ENCODE measurements at places on chromosomes 5 and 9.

- no peak for DNase-seq
These were observed 509.3 kb upstream of the NUDT12 start for GRCh38 chr5:104071887-104072286.

GRCh38 chr5:22250528-22250927 is 602.6 kb downstream of the CDH12 start:
- no peak for DNase-seq

GRCh38 chr9:137095664-137096517 is 9.1 kb downstream of the MAN1B1 start:
- no peak for DNase-seq

GRCh38 chr5:117245130-117245529 is 670.5 kb upstream of the SEMA6A start:
- no peak for DNase-seq

DNA sequence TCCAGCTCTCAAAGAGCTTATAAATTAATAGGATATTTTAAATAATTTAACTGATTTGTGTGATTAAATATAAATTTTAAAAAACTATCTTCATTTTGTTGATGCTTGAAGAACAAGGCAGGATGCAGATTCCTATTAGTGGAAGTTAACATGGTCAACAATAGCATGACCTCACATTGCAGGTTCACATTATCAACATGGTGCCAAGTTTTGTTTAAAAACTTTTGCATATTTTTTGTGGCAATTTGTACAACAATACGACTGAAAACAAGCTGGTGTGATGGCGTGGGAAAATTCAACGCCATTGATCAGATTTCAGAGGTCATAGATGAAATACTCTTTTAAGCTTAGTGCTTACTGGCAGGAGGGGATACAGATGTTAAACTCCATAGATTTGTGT is 114.1 kb upstream of the MYO10 start:
- DNase-seq: no peak

DNA sequence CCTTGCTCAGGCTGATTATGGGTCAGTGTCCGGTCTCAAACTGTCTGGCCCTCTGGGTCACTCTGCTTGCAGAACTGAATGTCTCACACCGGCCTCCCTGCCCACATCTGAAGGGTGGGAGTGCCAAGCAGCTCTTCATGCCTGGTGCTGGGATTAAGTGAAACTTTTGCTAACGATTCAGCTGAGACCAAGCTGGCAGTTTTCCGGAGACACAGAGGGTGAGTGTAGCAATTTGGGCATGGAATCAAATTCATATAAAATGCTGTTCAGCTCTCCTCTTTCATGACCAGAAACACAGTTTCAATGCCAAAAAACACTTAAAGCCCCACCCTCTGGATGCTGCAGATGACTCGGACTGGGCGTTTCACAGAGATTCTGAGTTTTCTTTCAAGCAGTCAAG is 207.5 kb downstream of the NXNL2 start:
- no peak for DNase-seq

GRCh38 chr5:117195076-117195475 is 620.5 kb upstream of the SEMA6A start:
- DNase-seq: no peak

DNA sequence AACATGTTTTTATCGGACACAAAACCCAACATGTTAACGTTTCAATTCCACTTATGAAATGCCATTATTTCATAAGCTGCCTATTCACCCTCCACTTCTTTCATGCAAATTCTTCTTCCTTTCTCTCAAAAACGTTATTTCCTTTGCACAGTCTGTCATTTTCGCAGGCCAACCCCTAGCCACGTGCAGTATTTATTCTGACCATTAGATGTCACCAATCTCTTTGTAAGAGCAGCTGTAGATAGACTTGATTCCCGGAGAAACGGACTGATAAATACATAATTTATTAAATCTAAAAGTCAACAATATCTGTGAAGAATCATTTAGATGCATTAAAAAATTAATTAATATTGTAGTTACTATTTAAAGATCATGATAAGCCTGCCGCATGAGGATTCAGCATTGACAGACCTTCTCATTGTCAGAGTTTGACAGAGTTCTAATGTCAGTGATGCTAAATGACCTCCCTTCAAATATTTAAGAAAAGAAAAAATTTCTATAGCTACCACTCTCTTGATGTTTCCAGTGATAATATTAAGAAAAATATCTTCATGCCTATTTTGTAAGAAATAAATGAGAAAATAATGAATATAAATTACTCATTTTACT is 933.6 kb downstream of the CDH12 start:
- no peak for DNase-seq

GRCh38 chr9:136328011-136328621 is 777 bp downstream of the GPSM1 start:
- no peak for DNase-seq

DNA sequence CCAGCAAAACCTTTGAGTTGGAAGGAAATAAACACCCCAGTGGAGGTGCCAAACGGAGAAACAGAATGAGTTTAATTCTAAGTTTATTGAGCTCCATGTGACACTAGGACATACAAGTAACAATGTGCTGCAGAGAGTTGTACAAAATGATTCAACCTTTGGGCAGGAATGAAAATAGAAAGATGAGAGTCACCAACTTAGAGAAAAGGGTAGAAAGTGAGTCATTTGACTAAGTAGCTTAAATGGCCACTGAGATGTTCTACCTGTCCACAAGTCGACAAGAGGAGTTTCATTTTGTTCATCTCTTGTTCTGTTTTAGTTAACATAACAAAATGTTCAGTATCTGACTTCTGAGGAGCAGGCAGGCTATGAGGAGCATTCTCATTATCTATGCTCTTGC is 284.7 kb downstream of the NR2F1-AS1 start:
- DNase-seq: no peak

GRCh38 chr5:137192293-137192743 is 306.8 kb downstream of the SPOCK1 start:
- no peak for DNase-seq

DNA sequence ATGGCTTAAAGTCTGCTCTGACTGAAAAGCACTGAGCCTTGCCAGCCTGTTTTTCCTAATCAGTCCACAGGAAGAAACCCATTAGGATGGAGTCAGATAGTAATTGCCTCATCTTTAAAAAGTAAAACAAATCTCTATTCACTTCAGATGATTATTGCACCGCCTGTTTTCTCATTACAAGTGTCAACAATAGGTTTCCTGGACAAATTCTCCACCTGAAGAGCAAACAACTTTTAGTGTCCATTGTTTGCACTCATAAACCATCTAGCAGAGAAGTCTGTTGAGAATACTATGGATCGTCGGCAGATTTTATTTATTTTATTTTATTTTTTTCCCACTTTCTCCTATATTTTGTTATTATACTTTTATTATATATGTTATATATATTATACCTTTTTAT is 20.3 kb downstream of the C5orf63 start:
- no peak for DNase-seq

DNA sequence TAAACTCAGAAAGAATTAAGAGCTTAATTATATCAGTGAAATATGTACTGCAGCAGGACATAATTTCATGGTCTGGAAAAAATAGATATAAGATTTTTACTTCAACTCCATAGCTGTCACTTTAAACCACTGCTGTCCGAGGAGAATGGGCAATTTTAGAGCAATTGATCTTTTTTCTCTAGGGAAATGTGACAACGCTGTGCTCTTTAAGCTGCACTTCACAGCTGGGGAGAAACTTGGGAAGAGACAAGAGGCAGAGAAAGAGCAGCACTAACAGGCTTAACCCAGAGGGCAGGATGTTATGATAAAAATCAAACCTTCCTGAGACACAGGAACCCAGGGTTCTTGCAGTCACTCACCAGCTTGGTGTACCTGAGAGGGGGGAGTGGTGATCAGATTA is 92.0 kb downstream of the SPOCK1 start:
- DNase-seq: no peak

GRCh38 chr9:82764061-82764668 is 298.8 kb downstream of the RASEF start:
- no peak for DNase-seq

DNA sequence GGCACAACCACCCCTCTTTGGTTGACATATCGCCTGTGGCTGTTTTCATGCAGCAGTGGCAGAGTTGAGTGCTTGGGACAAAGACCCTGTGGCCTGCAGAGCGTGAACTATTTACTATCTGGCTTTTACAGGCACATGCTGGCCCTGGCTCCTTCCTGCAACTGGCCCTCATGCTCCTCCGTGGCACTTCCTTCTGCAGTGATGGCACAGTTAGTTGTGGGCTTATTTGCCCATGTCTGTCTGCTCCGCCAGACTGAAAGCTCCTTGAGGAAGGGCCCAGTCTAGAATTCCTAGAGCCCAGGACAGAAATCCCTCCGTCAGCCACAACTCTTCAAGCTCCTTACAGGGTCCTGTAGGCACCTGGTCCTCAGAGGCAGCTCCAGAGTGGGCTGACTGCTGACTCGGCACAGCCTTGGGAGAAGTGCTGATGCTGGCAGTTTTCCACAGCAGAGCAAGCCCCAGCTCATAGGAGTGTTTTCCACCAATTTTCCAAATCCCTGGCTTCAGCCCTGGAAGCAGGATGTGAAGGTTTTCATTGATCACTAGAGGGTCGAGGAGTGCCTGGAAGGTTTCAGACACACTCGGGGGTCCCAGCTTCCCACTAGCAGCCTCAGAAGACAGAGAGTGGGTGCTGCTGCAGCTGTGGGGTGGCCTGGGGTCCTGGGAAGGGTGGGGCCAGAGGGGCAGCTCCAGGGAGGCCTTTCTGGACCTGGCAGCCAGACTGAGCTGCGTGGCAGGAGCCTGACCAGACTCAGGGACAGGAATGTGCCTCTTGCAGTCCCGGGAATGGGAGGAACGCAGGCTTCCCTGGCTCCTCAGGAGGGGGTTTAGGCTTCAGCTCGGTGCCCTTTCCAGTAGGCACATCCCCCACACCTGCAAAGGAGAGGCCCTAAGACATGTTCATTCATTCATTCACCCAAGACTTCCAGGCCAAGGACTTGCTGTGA is 56.5 kb upstream of the ANGPTL2 start:
- no peak for DNase-seq

DNA sequence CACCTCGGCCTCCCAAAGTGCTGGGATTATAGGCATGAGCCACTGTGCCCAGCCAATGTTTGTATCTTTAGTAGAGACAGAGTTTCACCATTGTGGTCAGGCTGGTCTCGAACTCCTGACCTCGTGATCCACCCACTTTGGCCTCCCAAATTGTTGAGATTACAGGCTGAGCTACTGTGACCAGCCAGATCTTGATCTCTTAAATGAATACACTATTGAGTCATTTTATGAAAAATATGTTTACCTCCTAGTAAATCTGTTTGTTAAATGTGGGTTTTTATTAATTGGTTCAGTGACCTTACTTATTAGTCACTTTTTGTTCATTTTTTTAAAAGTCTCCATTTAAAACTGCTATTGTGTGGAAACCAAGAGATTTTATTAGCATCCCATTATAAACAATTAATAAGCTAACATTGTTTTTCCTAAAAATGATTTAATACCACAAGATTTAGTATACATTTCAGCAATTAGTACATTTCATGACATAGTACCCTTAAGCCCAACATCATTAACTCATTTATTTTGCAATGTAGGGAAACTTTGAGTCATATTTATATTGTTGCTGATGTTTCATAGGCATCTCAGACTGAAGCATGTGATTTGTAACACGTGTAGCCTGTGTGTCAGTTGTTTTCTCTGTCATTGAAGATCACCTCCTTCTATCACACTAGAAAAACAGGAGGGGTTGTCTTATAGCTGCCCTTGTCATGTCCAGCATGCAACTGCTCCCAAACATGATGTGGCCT is 261.2 kb downstream of the TAF11L14 start:
- DNase-seq: no peak

- DNase-seq: no peak
These were observed 17.3 kb downstream of the USP20 start for GRCh38 chr9:129852579-129852978.

GRCh38 chr9:81529556-81530193 is 159.7 kb downstream of the TLE1 start:
- DNase-seq: no peak

DNA sequence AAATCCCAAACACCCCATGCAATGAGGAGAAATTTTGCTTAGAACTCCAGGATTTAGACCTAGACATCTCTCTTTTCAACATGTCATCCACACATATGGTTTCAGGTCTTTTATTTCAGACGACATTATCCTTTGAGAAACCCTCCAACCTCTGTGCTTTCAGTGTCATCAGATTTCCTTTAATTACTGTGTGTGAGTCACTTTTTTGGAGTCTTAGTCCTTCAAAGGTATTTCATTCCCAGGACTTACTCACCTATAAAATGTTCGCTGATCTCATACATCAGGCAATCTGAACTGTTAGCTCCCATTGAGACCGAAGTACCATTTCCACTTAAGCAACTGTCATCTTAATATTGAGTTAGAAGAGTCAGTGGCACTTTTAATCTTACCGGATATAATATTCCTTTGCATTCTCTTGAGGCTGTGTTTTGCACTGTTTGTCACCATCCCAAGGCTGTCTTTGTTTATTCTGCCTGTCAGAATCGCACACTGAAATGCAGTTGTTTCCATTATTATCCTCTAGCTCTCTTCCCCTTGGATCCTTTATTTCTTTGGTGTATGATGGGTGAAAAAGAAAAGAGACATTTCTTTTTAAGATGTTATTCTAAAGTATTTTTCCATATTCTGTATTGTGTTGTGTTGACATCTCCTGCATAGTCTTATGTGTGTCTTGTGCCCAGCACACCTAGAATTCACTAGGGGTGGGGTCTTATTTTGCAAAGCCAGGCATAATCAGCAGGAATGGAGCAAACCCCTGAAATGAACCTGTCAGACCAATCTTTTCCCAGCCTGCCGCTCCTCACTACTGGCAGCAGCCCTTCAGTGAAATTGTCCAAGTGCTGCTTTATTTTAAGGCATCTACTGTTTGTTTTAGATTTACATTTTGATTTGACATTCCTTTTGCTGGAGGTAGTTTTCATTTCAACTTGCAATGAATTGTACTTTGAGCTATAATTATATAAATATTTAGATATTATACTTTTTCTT is 155.4 kb downstream of the PAM start:
- no peak for DNase-seq

GRCh38 chr9:27655441-27655840 is 82.2 kb upstream of the C9orf72 start:
- DNase-seq: no peak

GRCh38 chr5:13746026-13746425 is 198.5 kb downstream of the DNAH5 start:
- DNase-seq: no peak

GRCh38 chr9:126303488-126303887 is 23.1 kb upstream of the MVB12B start:
- no peak for DNase-seq

Measured in cortex of kidney (tissue), 1 donor.